ENCODE measurements at places on chromosomes 12 and 14. TPM values are rescaled to one million over a fixed set of nuclear protein-coding genes. Genes with fewer than 3 reads are reported as not detected.

DNA sequence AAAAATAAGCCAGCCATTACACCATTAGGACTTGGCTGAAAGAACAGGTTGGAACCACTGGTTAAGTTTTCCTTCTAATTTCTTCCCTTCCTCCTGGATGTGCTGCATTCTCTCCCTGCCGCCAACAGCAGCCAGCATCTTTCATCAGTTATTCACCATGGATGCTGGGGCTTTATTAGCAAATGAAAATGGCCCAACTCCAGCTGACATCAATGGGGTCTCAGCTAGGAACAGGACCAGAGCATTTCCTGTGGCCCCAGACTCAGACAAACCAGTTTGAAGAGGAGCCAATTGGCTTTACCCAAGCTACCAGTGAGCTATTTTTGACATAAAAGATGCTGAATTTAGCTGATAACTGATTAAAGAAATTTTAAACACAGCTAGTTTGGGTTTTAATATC lies 26.0 kb upstream of the TBX5 start:
- no peak for DNase-seq

DNA sequence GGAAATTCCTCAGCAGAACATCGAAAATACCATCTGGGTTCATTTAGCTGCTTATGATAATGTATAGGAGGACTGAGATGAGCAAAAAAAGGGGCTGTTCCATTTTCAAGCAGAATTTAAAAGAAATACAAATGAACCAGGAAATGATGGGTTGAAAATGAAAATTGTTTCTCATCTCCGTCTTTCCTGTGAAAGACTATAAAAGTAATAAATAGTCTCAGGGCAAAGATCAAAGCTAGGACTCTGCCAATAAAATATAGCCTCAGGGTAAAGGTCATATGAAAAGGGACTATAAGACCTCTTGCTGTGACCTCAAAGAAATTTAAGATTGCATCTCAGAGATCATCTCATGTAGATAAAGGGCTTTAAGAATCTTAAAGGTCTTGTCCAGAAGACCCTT lies 478.0 kb downstream of the BTG1 start:
- no peak for DNase-seq

- DNase-seq, result no peak
Measured at GRCh38 chr12:112627851-112628250, 163.7 kb upstream of the RPH3A start.

DNA sequence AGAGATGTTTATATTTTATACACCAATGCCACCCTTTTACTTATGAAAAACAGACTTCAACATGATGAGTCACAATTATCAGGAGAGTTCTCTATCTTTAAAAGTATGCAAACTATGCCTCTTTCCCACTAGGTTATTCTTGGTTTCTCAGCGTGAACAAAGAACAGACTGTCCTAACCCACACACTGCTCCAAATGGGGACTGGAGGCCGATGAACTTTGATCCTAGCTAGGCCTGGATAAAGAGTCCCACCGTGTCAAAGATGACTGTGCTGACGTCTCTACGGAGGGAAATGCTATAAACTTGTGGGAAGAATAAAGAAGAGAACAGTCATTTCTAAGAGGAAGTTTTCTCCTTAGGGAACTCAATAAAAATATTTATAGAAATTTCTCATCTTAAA lies 160.1 kb downstream of the EPS8 start:
- no peak for DNase-seq

- DNase-seq, result no peak
Measured at GRCh38 chr14:104112113-104112505, 26.3 kb upstream of the KIF26A start.

- no peak for DNase-seq
Measured at GRCh38 chr14:58918066-58918738, 270.3 kb upstream of the DAAM1 start.

DNA sequence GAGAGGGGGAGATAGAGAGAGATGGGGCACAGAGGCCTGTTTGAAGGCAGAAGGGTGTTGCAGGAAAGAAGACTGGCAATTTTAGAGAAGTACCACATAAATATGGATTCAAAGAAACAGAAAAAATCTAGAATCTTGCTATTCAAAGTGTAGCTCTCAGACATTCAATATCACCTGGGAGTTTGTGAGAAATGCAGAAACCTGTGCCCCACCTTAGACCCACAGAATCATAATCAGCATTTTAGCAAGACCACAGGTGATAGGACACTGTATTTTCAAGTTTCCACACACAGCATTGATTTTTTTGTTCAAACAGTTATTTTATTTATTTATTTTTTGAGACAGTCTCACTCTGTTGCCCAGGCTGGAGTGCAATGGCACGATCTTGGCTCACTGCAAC lies 3.3 kb downstream of the NEDD8 start:
- no peak for DNase-seq

GRCh38 chr14:31543969-31544799 lies 17.0 kb upstream of the NUBPL start:
- DNase-seq, result no peak

DNA sequence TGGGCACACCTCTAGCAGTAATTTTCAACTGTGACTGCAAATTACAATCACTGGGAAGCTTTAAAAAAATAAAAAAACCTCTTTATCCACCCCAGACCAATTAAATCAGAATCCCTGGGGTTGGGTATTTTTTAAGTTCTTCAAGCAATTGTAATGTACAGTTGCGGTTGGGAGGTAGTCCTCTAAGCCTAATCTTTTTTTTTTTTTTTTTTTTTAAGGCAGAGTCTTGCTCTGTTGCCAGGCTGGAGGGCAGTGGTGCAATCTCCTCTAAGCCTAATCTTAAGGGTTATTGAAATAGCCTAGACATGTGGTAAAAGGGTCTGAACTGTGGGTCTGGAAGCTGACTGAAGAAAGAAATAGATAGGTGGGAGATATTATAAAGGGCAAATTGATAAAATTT lies 230.5 kb downstream of the AKAP6 start:
- no peak for DNase-seq

GRCh38 chr12:67370979-67371378 lies 101.8 kb downstream of the CAND1 start:
- no peak for DNase-seq

- no peak for DNase-seq
Measured at GRCh38 chr14:42854061-42854460, 1247.4 kb downstream of the LRFN5 start.

DNA sequence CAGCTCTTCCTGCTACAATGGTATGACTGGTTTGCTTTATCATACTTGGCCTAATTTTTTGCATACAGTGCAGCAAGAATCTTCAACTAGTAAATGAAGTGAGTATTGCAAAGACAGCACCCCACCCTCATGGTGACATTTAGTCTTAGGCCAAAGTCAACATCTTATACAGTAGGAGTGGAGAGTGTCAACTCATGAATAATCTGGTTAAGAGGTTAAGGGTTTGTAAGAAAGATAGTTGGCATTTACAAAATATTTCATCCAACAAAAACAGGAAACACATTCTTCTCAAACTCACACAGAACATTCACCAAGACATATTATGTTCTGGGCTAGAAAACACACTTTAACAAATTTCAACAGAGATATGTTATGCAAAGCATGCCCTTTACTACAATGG lies 2.2 kb upstream of the OAS1 start:
- DNase-seq, result no peak

GRCh38 chr14:21825149-21825743 lies 151.6 kb upstream of the OR4E1 start:
- DNase-seq, result peak; percentile 18

The GALNT9 gene
- 0.71 TPM for total RNA-seq
